ENCODE measurements at places on chromosomes 16 and 17.

DNA sequence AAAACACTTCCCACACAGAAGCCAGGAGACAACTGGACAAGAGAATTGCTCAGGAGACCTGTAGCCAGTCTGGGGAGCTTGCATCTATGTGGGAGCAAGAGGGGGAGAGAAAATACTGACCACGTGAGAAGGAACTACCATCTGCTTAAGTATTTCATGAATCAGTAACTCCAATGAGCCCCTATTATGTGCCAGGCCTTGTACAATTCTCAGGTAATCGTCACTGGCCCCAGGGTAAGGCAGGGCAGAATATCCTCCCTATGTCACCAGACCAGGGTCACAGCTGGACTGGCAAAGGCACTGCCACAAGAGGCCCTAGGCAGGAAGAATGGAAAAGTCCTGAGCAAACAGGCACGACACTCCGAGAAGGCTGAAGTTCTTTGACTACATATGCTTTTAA lies 25.9 kb downstream of the USP7 start:
- DNase-seq = no peak

DNA sequence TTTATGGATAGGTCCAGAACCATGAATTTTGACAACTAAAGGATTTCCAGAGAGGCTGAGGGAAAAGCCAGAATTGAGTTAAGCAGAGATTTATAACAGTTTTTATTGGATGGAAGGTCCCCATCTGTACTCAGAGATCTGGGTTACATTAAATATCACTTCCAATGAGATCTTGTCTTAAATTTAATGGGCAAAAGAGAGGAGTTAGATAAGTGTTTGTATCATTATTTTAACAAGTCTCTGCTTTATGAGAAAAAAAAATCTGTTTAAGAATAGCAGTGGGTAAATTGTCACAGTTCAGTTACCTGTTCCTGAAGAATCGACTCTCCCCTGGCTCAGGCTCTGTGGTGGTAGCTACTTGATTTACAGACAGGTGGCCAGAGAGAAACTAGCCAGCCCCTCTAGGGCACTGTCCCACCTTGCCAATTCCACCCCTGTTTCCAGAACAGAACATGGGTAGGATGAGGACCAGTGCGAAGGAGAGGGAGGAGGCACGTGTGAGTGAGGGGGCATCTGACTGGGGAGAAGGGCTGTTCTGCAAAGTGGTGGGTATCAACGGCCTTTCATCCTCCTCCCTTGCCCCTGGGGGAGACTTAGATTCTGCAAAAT lies 22.1 kb upstream of the CRHR1 start:
- DNase-seq = no peak

- DNase-seq = no peak
Observed at GRCh38 chr17:57733085-57733484, 12.0 kb downstream of the CCDC182 start.

GRCh38 chr16:22284637-22285036 lies 12.6 kb upstream of the POLR3E start:
- no peak for DNase-seq

DNA sequence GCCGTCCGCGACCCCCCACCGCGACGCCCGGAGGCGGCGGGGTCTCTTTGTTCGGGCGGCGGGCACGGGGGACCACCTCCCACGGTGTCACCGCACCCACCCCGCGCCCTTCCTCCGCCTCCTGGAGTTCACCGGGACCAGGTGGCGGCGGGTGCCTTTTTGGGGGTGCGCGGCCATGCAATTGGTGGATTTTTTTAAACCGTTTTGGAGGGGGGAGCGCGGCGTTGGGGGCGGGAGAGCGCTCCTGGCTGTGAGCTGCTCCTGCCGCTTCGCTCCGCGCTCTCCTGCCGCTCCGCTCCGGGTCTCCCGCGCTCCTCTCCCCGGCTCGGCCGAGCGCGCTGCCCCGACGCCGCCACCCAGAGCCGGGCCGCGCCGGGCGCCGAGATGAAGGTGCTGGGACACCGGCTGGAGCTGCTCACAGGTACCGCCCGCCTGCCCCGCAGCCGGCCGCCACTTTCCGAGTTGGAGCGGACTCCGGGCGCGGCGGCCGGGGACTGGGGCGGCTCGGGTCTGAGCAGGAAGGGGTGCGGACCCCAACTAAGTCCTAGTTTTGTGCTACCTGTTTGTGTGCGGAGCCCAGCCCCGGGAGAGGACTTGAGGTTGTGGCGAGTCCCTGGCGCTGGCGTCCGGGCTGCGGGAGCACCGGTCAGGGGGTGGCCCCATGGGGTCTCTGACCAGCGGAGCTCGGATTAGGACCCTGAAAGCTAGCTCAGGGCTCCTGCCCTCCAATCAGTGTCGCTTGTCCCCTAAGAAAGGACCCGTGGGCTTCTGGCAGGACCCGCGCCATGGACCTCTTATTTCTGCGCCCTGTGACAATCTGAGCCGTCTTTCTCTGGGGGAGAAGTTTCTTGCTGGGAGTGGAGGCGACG lies 35.7 kb upstream of the NDRG4 start:
- DNase-seq = no peak

GRCh38 chr16:11665071-11665491 lies 3.2 kb upstream of the SNN start:
- no peak for DNase-seq

DNA sequence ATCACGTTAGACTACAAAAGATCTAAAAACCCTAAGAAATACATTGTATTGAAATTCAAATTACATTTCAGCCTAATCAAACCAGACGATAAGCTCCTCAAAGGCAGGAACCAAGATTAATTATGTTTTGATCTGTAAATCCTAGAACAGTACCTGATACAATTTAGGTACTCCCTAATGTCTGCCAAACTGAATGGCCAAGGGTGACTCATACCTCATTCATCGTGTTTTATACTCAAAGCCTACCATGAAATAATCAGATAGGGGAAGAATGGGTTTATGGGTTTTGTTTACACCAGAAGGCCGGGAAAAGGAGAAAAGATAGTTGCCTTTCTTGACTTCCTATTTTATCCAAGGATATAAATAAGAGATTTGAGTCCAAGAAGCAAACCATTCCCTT lies 19.3 kb downstream of the MMD start:
- DNase-seq = no peak

- DNase-seq = no peak
Observed at GRCh38 chr17:77440560-77440981, 299.8 kb downstream of the SEC14L1 start.

- DNase-seq = no peak
Observed at GRCh38 chr17:80055597-80055996, 19.2 kb downstream of the CCDC40 start.

DNA sequence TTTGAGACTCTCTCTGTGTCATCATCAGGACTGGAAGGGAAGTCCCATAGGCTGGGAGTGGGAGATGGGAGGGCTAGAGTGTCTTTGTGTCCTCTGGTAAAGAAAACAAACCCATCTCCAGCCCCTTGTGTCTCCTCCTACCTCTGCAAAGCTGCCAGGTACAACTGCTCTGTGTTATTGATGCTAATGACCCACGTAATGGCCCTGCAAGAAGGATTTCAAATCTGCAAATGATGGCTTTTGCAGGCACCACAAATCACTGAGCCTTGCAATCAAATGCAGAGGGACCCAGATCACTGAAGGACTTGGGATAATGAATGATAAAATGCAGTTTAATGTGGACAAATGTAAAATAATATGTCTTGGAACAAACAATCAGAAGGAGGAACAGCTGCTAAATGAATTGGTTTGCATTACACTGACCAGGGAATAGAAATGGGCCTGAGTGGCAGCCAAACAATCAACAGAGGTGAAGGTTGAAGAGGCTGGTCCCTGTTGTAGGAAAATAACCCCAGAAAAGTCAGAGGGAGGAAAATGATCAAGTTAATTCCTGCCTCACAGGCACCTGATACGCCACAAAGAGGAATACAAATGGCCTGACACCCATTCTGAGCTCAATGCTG lies 425.1 kb downstream of the UTP18 start:
- DNase-seq = no peak

DNA sequence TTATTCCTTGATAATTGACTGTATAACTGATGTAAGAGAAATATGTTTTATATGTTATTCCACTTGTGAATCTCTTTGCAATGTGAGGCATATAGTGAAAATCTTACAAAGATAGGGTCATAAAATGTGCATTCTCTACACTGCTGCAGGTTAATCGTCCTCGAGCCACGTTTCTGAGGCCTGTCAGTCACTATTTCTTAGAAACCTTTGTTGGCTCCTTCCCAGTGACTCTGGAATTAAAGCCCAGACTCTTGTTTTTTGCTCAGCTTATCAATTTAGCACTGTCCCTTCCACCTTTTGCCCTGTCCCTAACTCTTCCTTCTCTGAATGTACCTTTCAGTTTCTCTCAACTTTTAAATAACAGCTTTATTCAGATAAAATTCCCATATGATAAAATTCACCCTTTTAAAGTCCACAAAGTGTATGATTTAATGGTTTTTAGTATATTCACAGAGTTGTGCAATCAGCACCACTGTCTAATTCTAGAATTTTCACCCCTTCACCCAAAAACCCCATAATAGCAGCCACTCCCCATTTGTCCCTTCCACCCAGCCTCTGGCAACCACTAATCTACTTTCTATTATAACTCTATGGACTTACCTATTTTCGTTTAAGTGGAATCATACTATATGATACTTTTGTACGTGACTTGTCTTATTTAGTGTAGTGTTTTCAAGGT lies 8.6 kb downstream of the TNRC6A start:
- DNase-seq = no peak

DNA sequence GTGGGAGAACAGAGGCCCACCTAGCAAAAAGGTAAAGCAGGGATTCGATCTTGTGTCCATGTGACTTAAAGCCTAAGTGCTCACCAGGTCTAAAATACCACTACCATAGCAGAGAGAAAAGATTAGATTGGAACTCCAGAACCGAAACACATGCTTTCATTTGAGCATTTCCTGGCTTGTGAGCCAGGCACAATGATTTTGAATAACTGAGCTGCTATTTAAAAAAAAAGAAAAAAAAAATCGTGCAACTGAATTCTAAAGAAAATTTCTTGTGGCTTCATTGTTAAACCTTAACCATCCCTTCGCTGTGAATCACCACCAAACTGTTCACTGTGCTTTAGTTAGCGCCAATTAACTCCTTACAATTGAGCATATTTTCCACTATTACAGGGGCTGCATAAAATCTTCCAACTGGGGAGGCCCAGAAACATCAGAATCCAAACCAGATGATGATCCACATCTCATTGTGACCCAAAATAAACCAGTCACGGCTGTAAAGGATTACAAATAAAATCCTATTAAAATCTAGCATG lies 366.4 kb upstream of the ERCC4 start:
- DNase-seq = no peak

GRCh38 chr17:80099291-80100034 lies 1.9 kb upstream of the GAA start:
- DNase-seq = no peak

DNA sequence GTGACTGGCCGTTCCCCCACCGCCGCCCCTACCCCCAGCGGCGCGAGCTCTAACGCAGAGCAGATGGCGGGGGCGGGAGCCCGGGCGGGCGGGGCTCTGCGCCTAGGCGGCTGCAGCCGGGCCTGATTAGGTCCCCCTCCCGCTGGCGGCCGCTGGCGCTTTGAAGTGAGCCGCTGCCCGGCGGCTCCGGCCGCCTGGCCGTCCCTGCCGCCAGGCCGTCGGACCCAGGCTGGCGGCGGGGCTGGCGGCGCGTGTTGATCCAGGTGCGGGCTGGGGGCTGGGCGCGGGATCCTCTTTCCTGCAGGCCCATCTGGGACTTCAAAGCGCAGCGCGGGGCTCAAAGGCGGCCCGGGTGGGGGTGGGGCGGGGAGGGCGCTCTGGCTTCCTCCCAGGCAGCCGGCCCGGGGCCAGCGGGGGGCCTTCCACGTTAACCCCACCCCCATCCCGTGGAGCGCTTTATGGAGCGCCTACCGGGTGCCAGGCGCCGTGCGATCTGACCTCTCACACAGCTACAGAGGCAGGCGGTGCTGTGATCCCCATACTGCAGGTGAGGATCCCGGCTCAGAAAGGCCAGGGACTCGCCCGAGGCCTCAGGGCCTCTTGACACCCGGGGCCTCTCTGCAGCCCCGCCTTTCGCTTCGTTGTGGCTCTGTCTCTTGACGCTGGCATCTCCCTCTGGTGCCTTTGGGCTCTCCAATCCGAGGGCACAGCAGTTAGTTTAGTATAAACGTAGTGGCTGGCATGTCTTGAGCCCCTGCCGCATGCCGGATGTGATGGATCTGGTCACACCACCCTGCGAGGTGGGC lies 80.0 kb upstream of the NKD1 start:
- DNase-seq = no peak

GRCh38 chr17:47009759-47010594 lies 30.9 kb upstream of the RPRML start:
- no peak for DNase-seq

DNA sequence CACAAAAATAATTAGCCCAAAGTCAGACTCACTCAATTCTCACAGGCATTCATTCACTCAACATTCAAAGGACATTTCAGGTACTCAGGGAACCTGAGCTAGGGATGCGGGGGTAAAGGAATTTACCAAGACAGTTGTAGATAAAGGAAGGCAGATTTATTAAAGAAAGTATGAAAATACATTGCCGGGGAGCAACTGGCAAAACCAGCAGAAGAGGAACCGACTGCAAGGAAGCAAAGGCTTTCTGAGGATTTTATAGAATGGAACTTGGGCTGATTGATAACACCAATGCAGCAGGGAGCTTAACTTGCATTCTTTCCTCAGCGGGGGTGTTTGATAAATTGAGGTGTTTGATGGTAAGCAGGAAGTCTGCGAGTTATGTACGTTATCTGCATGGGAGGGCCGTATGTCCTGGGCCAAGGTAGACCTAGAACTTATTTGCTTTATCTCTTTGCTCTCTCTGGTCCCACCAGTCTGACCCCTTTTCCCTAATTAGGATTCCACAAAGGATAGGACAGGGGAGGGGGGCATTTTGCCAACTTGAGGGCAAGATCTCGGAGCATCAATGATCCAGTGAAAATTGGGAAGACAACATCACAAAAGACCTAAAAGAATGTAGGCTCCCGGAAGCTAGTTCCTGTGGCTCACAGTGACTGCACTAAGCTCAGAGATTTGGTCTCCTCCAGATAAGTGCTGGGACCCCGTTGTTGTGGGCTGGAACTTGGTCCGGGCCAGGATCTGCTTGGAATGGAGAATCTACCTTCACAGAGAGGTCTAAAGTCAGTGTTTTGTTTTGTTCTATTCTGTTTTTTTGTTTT lies 5.8 kb upstream of the MT3 start:
- DNase-seq = no peak

DNA sequence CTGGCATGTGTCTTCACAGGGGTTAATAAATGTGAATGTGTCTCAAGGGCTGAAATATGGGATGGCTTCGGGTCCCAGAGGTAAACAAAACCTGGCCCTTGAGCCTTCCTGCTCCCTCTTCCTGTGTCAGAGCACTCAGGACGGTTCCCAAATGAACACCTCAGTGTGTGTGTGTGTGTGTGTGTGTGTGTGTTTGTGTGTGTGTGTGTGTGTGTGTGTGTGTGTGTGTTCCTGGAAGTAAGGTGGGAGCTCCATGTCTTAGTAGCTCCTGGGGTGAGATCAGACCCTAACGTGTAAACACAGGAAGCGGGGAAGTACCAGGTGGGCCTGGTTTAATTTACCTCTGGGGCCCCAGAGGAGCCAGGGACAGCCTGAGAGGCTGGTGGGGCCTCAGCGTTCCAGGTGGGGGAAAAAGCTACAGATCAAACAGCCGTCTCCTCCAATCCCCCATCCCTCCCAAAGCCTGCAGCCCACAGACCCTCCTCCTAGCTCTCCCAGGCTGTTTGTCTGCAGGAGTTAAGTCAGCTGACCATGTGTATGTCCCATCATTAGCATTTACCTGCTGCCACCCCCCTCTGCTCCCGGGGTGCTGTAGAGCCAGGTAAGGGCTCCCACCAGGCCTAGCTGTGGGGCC lies 6.1 kb downstream of the KIF19 start:
- DNase-seq = no peak

- no peak for DNase-seq
Observed at GRCh38 chr16:17817260-17817659, 346.5 kb upstream of the XYLT1 start.

GRCh38 chr17:4872786-4873185 lies 26.6 kb upstream of the C17orf107 start:
- no peak for DNase-seq

Measured in stimulated activated CD8-positive, alpha-beta memory T cell treated with anti-CD3 and anti-CD28 coated beads, Interleukin-12 subunit alpha, Interleukin-12 subunit beta, amount 100 ng/mL, for 1 hour (primary cell).